ENCODE measurements at places on chromosomes 3 and 15.

- no peak for DNase-seq
Observed at GRCh38 chr3:111712294-111713167, 117.4 kb upstream of the ZBED2 start.

GRCh38 chr3:3119393-3119851 lies 7.3 kb upstream of the TRNT1 start:
- DNase-seq = no peak

DNA sequence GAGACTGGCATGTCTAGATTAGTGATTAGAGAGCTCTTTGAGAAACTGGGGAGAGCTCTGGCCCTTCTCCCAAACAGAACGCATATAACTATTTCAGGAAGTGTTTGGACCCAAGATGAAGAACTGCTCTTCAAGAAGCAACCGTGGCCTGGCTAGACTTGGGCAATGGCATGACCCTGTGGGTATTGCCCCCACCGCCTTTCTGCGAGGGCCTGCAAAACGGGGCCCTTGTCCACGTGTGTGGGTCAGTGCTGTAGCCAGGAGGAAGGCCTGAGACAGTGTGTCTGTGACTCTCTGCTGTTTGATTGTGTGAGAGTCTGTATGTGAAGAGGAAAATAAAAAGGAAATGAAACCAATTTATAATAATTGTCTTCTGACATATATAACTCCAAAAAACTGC lies 42.5 kb downstream of the EEFSEC start:
- no peak for DNase-seq

- DNase-seq = no peak
Observed at GRCh38 chr3:143121241-143122088, 1.9 kb downstream of the CHST2 start.

DNA sequence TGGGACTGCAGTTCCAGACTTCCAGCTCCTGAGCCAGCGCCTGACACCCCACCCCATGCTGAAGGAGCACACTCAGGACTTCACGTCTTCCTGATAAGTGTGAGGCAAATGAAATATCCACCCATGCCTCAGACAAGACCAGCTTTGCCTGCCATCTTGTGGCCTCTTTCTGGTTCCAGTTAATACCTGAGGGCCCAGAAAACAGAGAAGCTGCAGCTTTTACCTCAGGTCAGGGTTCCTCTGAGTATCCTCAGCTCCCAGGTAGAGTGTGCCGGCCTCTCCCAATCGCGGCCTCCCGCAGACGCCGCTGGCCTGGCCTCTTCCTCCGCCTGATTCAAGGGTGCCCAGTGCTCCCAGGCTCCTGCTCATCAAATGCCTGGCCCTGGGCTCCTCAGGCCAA lies 5.1 kb upstream of the KLHL6 start:
- no peak for DNase-seq

DNA sequence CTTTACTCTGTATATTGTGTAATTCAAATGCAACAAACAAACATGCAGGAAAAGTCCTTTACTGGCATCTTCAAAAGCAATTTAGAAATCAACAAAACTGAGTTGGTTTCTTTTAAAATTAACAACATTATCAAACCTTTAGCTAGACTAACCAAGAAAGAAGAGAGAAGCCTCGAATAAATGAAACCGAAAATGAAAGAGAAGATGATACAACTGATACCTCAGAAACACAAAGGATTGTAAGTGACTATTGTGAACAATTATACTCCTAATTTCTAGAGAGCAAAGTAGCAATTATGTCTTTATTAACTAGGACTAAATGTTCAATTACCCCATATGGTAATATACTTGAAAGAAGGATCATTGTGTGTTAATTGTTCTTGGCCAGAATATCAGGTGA lies 49.2 kb upstream of the P3H2 start:
- no peak for DNase-seq

- no peak for DNase-seq
Observed at GRCh38 chr3:172042136-172042662, 2.8 kb downstream of the FNDC3B start.

- DNase-seq = no peak
Observed at GRCh38 chr15:99467853-99468464, 97.8 kb upstream of the MEF2A start.

GRCh38 chr3:139127101-139127500 lies 82.4 kb upstream of the PRR23C start:
- no peak for DNase-seq

- DNase-seq = no peak
Observed at GRCh38 chr3:71281280-71281679, 302.2 kb downstream of the FOXP1 start.

GRCh38 chr3:79247725-79248043 lies 520.1 kb downstream of the ROBO1 start:
- DNase-seq = no peak

DNA sequence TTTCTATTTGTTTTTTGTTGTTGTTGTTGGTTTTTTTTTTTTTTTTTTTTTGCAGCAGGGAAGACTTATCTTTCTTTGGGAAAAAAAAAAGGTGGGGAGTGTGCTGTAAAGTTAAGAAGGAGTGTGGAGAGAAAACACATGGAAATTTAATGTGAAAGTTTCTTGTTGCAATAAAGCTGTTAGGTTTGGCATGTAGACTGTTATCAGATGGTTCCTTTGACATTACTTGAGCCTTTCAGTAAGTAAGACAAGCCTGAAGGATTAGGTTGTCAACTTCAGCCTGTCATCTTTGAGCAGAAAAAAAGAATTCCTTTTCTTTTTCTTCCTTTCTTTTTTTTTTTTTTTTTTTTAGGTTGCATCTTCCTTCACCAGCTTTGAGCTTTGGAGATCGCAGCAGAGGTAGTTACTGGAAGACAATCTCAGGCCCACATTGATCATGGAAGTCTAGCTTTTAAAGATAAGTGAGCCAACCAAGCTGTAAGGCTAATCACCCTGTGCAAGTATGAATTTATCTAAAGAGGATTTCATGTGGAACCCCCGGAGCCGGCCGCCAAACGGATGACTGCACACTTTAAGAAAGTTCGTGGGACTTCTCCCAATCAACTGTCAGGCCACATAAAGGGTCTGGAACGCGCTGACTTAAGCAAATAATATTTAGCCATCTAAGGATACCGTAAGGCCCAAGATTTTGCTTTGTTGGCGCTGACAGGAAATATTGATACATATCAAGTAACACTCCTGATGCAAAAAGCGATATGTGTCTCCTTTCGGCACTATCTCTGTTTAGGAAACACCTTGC lies 1040.1 kb upstream of the NR2F2 start:
- DNase-seq = no peak

- no peak for DNase-seq
Observed at GRCh38 chr3:47888986-47889757, 86.2 kb downstream of the DHX30 start.

DNA sequence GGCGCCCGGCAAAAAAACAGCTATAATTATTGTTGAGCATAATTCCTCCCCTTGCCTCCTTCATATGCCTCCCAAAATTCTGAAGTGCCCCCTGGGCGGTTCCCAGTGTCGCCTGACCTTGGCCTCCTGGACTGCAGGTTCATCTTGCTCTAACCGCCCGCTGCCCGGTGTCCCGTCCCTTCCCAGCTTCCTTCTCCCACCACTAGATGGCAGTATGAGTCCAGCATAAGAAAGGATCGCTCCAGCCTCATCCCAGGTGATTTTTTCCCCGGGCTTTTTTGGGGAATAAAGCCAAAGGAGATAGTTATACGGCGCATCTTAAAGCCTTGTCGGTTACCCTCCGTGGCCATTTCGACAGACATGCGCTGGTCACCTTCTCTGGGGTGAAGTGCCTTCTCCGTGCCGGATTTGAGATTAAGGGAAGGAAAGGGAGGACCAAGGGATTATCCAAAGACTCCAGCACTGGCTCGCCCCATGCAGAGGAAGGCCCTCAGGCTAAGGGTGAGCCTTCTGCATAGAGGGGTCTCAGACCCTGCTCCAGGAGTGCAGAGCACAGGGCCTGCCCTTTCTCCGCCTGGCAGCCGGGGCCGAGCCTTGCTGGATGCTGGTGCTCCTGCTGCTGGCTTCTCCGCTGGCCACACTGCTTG lies 45.8 kb upstream of the TRA2B start:
- DNase-seq = peak; percentile 59

DNA sequence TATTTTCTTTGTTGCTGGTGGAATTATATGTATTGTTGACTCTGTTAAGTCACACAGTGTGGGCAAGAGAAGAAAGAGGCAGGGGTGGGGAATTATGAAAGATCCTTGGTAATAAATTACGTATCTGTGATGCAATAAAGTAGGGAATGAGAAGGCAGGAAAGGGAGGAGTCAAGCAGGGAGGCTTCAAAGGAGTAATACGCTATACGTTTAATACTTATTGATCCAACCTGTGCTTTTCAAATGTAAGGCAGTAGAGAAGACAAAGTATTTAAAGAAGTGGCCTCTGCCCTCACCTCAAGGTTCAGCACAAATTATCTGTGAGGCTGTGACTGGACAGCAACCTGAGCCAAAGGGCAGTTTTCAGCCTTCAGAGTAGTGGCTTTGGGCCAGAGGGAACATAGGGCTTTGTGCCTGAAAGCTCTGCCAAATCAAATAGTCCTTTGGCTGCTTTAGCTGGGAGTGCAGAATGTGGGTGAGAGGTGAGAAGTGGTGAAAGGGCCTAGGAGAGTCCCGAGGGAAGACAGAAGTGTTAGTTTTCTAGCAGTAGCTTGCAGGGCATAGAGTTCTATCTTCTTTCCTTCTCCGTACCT lies 1.2 kb upstream of the PLIN1 start:
- no peak for DNase-seq

All from HCT116 (cell line).